ENCODE measurements at places on chromosomes 5 and 9.

DNA sequence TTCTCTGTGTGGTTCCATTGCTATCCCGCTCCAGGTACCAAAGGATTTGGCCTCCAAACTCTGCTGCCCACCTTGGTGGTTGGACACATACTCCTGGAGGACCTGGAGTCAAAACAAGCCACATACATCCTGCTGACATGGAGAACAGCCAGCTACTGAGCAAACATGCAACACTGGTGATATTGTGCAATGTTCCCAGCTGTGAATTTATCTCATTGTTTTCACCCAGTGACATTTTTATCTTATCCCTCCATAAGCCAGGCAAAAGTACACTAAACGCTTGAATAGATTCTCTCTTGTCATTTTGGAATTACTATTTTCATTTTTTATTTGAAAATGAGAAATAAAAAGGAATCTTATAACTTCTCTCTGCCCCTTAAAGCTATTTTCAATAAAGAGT is 11.1 kb upstream of the CTSL start:
- no peak for DNase-seq

GRCh38 chr5:171188016-171188415 is 121.0 kb upstream of the TLX3 start:
- no peak for DNase-seq

GRCh38 chr9:83307066-83307724 is 231.0 kb downstream of the FRMD3 start:
- no peak for DNase-seq

DNA sequence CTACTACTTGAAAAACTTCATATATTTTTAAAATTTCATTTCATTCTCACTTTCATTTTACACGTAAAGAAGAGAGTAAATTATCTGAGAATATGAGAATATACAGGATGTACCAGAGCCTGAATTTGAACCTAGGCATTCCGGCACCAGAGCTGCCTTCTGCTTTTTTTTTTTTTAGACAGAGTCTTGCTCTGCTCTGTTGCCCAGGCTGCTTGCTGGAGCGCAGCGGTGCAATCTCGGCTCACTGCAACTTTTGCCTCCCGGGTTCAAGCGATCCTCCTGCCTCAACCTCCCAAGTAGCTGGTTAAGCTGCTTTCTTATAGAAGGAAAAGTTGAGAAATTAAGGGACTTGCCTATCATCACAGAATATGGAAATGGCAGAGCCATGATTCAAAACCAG is 540.1 kb downstream of the EBF1 start:
- DNase-seq: no peak

DNA sequence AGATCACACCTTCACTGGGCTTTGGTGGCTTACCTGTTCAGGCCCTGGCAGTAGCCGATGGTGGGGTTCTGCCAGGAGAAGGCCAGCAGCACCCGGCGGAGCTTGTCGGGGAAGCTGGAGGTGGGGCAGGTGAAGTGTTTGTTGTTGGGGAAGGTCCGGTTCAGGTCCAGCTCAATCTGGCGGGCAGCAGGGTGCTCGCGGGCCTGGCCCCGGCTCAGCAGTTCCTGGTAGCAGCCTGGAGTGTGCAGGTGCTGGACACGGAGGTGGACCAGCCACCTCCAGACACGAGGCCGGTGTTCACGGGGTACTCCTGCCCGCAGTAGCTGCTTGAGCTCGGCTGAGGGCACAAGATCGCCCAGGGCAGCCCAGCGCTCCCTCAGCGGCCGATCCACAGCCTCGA is 16.2 kb upstream of the CORO2A start:
- no peak for DNase-seq

DNA sequence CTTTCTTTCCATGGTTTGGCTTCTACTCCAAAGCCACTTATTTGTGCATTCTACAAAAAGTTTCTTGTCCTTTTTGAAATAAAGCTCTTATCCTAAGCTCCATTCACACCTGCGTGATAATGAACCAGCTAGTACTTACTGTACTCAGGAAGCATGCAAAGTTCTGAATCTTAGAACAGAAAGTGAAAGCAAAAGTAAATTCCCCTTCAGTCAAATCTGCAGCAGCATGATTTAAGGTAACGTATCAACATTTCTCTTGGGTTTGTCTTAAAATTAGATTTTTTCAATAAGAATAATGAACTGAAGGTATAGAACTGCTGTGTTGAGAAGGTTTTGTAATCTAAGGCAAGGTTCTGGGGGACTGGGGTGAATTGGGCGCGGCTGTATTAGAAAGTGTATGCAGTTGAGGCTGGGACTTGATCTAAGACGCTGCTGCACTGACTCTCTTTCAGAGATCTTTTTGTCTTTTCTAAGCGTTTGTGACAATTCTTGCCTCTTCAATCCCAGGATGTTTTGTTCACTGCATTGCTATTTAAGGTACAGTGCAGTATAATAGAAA is at the start of gene ERAP2:
TSS of gene ERAP2 (plus strand) at position 209 of the 559 bp plus-strand sequence. CDS start 3,186 bp downstream, outside the sequence.
- DNase-seq: no peak

DNA sequence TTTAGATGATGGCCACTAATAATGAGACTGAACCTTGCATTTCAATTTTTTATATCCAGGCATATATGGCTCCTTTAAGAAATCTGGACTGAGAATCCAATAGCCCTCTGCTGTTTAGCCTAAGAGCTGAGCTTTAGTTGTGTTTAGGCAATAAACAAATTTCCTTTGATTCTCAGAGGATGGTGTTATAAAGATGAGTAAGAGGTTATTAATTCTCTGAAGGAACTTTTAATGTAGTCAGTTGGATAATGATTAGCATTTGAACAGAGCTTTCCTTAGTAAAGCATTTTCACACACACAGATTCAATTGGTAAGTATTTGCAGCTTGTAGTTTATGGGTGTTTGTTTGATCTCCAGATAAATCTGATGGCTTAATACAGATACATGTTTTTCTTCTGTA is 149.6 kb downstream of the PRR16 start:
- DNase-seq: no peak

DNA sequence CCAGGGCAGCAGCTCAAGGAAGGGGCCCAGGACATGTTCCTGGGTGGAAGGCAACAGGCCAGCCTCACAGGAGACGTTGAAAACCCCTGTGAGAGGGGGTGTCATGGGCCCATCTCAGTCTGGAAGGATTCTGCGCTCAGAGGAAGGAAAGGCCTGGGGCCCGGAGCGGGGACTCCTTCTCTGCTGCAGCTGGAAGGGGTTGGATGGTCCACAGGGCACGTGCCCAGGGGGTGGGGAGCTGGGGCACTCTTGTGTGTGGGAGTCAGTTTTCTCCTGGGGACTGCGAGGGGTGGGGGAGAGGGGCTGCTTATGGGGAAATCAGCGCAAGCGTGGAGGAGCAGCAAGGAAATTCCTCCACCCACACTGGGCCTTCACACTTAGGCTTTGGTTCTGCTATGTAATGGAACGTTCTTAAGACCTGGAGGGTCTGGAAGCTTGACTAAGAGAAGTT is 2.9 kb upstream of the LPCAT1 start:
- DNase-seq: no peak

DNA sequence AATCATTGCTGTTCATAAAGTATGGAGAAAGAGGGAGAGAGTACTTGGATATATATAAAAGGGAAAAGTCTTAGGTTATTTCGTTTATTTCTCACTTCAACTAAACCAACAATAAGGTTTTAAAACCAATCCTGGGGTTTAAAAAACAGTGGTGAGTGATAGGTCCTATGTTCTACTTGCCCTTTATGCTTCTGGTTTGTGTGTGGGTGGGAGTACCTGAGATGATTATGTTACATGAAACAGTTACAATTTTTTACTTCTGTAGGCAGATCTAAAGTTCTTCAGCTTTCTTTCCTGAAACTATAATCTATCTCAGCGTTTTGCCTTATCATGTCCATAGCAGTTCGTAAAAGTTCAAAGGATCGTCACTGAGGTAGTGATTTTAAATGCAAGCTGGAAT is 49.2 kb downstream of the STX17 start:
- no peak for DNase-seq

Data from cortex of kidney (tissue), 1 donor.